ENCODE measurements at places on chromosomes 11 and 22.

DNA sequence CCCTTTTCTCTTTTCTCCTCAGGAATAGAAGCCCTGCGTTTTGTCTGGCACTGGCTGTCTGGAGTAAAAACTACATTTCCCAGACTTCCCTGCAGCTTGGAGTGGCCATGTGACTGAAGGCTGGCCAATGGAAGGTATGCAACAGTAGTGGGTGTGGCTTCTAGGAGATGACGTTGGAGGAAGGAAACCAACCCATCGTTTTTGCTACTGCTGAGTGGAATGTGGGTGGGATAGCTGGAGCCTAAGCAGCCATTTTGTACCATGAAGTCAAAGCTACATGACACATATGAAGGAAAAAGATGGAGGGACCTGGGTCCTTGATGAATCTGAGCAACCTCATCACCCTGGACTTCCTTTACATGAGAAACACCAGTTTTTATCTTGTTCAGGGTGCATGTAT is 19.6 kb downstream of the FGF3 start:
- peak; percentile 84 for DNase-seq

- DNase-seq: no peak
Observed at GRCh38 chr11:76777876-76778275, 5.3 kb upstream of the TSKU start.

GRCh38 chr11:116173506-116173905 is 599.3 kb downstream of the BUD13 start:
- DNase-seq: no peak

- no peak for DNase-seq
Observed at GRCh38 chr11:126608658-126609057, 253.2 kb downstream of the ST3GAL4 start.

GRCh38 chr11:115384236-115384635 is 120.0 kb downstream of the CADM1 start:
- DNase-seq: no peak

GRCh38 chr11:73258104-73259035 is 13.8 kb upstream of the P2RY6 start:
- no peak for DNase-seq

DNA sequence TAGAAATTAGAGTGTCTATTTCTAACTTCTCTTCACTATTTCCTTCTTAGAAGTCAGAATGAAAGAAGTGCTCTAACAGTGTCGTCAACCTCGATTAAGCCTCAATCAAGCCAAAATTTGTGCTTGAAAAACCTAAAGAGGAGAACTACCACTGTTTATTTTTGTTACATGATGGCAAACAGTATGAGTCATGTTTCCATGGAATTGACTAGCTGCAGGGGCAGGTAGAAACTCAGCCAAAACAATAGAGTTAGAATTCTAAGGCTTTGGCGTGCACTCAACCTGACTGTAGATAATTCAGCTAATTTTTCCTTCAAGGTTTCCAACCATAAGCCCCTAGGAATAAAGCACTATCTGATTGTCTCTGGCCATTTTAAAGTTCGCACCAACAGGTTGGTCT is 415.9 kb downstream of the ETS1 start:
- DNase-seq: no peak

DNA sequence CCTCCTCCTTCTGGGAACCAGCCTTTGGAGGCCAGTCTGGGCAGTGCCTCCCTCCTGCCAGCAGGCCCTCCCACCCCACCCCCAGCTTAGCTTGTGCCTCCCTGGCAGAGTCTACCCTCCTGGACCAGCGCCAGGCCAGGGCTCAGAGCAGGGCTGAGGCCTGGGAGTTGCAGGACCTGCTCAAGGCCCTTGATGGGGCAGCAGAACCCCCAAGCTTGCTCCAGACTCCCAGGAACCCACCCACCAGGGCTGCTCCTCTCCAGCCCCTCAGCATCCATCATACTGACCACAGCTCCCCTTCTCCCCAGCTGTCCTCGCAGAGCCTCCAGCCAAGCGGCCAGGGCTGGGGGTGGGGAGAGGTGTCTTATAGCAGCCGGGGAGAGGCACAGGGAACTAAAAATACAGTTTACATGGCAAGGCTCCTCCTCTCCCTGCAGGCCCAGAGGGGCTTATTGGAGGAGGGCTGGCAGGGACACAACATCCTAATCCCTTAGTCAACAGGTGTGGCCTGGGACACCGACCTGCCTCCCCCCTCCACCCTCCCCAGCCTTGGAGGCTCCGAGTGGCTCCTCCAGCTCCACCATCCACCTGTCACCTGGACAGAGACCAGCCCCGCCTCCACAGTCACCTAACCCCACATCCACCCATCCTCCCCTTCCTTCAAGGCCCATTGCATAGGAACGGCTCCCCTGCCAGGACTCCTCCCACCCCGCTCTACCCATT is 5.2 kb upstream of the MB start:
- DNase-seq: no peak

DNA sequence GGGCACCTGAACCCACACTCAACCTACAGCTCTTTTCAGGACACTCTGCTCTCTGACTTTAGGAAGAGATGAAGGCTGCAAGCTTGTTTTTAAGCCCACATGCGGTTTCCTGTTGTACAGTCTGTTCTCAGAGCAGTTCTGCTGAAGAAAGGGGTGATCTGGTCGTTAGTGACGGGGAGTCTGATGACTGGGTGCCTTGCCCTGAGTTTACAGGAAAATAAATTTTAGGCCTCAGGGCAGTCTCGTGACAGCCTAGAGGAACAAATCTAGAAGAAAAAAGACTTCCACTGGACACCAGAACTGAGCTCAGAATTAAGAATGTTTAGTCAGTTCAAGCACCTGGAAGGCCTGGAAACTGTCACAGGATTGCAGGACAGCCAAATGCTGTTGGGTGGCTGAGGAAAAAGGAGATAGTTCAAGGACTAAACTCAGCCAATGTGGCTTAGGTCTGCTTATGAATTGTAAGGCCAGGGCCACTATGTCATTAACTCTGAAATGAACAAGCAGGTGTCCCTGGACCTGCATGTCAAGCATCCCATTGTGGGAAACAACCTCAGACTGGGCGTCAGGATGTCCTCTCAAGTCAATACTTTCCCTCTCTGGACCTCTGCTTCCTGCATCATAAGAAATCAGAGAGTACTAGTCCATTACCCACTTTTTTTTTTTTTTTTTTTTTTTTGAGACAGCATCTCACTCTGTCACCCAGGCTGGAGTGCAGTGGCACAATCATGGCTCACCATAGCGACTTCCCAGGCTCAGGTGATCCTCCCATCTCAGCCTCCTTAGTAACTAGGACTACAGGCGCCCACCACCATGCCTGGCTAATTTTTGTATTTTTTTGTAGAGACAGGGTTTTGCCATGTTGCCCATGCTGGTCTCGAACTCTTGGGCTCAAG is 5.7 kb downstream of the PIK3IP1 start:
- no peak for DNase-seq

DNA sequence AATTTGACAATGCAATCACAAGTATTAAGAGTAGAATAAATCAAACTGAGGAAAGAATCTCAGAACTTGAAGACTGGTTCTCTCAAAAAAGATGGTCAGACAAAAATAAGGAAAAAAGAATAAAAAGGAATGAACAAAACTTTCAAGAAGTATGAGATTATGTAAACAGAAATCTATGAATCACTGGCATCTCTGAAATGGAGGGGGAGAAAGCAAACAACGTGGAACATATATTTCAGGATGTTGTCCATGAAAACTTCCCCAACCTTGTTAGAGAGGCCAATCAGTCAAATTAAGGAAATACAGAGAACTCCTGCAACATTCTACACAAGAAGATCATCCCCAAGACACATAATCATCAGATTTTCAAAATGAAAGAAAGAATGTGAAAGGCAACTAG is 235.7 kb downstream of the SBF2 start:
- DNase-seq: no peak

DNA sequence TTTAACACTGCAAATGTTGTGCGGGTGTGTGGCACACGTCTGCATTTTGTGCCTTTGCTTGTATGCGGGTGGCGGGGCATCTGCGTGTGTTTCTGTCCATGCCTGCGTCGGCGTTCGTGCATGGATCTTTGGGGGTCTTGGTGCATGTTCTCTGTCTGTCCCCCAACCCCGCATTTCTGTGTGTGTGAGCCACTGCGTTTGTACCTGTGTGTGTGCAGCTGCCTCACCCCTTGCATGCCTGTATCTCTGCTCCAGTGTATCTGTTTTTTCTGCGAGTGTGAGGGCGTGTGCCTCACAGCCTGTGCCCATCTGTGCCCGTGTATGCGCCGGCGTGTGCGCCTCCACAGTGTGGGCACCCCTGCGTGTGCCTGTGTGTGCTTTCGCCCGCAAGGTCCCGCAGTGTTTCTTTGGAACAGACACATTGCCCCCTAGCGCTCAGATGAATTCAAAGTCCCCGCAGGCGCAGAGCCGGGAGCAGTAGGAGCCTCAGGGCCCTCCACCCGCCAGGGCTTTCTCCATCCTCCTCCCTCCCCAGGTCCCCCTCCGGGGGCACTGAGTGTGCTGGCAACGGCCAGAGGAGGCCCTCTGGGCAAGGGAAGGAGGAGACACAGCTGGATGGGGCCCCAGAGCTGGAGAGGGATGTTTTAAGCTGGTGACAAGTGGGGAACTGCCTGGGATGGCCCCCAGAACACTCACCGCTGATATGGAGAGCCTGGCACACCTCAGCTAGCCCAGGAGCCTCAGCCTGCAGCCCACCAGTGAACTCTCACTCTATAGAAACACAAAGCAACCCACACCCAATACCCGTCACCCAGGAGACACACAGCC is 3.1 kb upstream of the MN1 start:
- DNase-seq: no peak

DNA sequence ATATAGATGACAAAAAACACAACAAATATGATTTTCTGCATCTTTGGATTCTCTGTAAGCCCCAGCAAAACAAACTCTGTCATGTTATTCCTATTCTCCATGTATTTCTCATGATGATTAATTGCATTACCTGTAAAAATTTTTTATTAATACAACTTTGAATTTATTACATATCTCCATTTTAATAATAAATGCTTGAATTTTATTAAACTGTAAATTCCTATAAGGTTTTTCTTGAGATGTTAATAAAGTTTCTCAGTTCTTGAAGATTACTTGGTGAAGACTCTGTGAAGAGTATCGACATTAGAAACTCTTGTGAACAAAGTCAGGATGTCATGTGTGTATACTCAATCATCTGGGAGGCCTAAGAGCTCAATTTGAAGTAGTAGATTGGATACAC is at the start of gene OR4C46:
Gene OR4C46 (minus strand): TSS at position 101 of the 400 bp plus-strand sequence. CDS start 0 bp downstream, at position 101.
- DNase-seq: no peak

- no peak for DNase-seq
Observed at GRCh38 chr11:128525411-128526243, 61.7 kb downstream of the ETS1 start.

- DNase-seq: no peak
Observed at GRCh38 chr11:113119074-113119473, 157.9 kb downstream of the NCAM1 start.

- DNase-seq: peak; percentile 37
Observed at GRCh38 chr11:120013325-120014250, 124.3 kb downstream of the TRIM29 start.

DNA sequence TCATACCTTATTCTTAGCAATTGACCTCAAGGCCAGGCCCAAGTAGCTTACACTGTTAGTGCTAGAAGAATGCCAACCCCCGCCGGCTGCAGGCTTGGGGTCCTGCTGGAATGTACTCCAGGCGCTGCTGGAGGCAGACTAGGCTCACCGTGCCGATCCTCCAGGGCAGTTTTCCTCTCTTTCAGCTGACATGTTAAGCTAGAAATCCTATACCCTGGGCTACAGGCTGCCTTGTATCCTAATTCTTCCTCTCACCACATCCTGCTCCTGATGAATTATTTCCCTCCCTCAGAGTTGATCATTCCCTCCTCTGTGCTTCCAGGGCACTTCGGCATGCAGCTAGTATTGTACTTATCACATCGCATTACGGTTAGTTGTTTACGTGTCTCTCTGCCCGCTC is 3.4 kb downstream of the SPTBN2 start:
- no peak for DNase-seq

- no peak for DNase-seq
Observed at GRCh38 chr11:61967924-61968757, 707 bp upstream of the FTH1 start.

DNA sequence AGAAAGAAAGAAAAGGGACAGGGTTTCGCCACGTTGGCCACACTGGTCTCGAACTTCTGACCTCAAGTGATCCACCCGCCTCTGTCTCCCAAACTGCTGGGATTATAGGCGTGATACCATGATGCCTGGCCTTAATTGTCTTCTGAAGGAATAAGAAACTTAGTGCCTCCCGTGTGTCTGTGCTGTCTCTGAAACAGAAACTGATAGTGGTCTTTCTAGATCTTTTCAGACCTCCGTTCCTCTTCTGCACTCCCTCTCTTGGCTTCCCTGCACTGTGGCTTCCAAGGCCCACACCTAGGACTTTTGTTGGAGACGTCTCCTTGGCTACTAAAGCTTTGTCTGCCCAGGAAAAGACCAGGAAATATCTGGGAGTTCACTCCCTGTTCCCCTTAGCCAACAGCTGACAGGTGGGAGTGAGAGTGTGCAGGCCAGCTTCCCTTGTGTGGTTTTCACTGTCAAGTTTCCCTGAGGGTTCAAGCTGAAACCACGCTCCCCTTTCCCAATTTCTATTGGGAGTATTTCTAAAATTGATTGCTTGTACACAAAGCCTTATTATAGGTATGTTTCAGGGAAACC is 10.1 kb upstream of the HTR3B start:
- DNase-seq: no peak

DNA sequence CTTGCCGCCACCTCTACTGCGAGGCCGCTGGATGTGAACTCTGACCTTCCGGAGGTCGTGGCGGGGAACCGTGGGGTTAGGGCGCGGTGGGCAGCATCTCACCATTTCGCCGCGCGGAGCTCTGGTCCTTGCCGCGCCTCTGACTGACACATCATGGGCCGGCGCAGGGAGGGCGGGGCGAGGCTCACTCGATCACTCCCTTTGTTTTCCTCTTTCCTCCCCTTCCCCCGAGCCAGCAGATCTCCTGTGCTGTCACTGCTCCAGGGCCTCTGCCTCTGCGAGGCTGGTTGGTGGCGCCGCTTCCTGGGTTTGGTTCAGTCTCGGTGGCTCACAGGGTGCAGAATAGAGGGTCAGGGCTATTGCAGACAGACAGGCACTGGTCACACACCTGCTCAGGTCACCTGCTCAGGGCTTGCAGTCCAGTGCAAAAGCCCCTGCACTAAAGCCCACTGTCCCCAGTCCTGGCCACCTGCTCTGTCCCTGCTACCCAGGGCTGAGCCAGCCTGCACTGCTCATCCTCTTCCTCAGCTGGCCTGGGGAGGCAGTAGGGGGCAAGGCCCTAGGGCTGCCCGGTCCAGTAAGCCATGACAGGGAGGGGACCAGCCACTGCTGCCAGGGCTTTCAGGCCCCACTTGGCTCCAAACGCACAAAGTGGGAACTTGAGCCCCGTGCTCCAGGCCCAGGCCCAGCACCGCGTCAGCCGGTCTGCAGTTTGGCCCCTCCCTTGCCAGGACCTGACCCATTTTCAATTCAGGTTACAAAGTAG is 36.2 kb downstream of the PISD start:
- DNase-seq: no peak

DNA sequence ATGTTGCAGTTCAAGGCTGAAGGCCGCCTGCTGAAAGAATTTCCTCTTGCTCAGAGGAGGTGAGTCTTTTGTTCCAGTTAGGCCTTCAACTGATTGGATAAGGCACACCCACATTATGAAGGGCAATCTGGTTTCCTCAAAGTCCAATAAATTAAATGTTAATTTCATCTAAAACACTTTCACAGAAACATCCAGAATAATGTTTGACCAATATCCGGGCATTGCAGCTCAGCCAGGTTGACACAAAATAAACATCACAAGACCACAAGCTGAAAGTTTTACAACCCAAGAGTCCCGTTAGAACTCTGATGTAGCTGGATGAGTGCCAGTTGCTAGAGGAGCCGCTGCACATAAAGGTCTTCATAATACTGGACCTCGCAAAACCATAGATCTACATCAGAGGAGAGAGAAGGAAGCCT is 64.9 kb upstream of the EED start:
- no peak for DNase-seq

- no peak for DNase-seq
Observed at GRCh38 chr22:20590477-20591294, 83.3 kb downstream of the MED15 start.
